ENCODE measurements at places on chromosomes 16 and 17.

DNA sequence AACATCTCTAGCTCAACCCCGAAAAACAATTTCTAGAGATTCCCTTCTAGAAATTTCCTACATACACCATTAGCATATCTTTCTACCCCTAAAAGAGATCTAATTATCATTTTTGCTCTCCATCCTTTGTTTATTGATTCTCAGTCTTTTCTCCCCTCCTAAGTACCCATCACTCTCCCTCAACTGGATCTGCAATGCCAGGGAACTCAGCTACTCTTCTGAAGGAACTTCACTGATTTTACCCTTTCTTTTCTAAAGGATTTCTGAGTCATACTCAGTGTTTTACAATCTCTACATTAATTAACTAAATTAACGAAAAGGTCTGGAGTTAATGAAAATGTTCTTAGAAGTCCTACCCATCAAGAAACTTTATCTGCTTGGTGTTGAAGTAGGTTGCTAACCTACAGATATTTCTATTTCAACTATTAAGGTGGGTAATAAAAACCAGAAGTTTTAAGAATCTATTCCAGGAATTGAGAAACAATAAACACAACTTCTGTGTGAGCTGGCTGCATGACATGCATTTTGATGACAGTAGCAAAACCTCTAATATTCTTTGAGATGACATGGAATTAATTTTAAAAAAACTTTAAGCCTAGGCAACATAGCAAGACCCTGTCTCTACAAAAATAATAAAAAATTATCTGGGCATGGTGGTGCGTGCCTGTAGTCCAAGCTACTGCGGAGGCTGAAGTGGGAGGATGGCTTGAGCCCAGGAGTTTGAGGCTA is 13.6 kb downstream of the CREBBP start:
- no peak for DNase-seq

DNA sequence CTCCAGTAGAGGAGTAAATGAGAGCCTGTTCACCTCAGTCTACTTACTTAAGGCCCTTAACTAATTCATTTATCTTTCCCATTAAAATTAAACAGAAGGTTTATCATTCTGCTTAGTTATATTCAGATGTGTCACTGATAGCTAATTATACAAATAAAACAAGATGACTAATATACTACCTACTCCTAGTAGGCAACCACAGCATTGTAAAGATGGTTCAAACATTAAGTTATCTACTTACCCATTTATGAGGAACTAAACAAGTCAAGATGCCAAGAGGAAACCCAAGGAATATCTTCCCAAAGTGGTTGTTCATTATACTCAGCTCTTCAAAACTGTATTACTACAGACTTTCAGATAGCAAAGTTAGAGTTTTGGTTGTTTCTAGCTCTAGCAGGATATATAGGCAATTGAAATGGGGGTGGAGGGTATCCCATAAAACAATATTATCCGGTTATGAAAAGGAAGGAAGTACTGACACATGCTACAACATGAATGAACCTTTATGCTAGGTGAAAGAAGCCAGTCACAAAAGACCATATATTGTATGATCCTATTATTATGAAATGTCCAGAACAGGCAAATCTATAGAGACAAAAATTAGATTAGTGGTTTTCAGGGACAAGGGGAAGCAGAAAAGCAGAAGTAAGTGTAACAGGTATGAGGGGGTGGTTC is 56.5 kb downstream of the SPAG9 start:
- no peak for DNase-seq

- no peak for DNase-seq
These were observed 2.4 kb downstream of the CRLF3 start for GRCh38 chr17:30821871-30822723.

- DNase-seq = no peak
These were observed 193.9 kb downstream of the ZNF18 start for GRCh38 chr17:11803231-11803969.

- no peak for DNase-seq
These were observed 32.0 kb downstream of the LYRM9 start for GRCh38 chr17:27860971-27861664.

DNA sequence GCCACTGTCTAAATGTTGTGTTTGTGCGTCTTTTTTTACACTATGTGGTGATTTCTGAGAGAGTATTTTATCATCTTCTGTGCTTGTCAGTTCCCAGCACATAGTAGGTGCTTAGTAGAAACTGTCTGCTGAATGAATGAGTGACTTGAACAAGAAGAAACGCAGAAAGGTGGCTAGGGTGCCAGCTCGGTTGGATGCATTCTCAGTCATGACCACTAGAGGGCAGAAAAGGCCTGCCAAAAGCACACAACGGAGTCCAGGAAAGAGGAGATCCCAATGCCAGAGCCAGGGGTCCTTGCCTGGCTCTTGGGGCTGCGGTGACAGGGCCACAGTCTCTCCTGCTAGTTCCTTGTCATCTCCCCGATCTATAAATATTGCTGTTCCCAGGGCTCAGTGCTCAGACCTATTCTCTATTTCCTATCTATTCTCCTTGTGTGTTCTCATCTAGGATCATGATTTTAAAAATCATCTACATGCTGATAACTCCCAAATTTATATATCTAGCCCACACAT is 57.3 kb upstream of the CCL1 start:
- DNase-seq = peak; percentile 55

GRCh38 chr16:22232277-22233036 is 26.4 kb downstream of the EEF2K start:
- peak; percentile 57 for DNase-seq

DNA sequence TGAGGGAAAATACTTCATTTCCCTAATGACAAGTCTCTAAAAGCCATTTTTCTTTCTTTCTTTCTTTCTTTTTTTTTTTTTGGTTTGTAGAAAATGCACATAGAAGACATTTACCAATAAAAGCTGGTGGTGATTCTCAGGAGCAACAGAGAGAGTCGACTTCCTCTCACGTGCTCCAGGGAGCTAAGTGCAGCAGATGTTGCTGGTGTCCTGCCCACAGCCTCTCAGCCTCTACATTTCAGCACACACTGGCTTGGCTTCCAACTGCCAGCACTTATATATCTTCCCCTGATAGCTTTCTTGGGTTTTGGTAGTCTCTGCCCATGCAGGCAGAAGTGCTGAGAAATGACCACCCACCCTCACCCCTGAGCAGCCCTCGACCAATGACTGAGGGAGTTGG is 58.4 kb upstream of the MARCHF10 start:
- DNase-seq = no peak

DNA sequence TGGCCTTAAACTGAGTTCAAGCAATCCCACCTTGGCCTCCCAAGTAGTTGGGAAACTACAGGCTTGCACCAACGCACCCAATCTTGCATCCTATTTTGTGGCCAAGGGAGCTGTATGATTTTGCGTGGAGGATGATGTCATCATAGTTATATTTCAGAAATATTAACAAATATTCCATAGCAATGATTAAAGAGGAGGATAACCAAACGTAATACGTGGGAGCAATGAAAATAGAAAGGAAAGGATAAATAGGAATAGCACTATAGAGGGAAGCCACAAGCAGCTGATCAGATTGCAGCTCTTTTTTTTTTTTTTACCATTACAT is 2.2 kb upstream of the YWHAE start:
- no peak for DNase-seq

DNA sequence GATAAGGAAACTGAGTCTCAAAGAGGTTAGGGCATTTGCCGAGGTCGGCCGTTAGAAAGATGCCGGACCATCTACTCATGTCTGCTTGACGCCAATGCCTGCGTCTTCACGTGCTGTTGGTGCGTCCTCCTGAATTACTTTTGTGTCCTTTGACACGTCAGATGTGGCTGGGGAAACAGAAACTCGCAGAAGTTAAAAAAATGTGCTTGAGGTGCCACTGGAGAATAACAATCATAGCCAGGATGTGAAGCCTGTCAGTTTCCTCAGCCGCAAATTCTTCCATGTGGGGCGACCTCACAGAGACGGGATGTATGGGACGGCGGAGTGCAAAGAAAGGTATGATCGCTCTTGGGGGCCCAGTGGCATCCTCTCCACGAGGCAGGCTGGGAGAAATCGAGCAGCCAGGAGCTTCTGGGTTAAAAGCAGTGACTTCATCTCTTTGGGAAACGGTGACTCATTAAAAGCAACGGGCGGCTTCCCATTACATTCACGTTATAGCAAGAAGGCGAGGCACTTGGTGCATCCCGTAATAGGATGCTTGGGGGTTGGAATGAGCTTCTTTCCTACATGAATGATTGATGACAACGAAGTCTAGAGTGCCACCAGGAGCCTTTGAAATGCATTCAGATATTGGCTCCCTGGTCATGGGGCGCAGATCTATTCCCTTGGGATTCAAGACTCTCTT is 67.8 kb downstream of the BMERB1 start:
- peak; percentile 97 for DNase-seq

- no peak for DNase-seq
These were observed 15.3 kb downstream of the CREBBP start for GRCh38 chr16:3865241-3865640.

DNA sequence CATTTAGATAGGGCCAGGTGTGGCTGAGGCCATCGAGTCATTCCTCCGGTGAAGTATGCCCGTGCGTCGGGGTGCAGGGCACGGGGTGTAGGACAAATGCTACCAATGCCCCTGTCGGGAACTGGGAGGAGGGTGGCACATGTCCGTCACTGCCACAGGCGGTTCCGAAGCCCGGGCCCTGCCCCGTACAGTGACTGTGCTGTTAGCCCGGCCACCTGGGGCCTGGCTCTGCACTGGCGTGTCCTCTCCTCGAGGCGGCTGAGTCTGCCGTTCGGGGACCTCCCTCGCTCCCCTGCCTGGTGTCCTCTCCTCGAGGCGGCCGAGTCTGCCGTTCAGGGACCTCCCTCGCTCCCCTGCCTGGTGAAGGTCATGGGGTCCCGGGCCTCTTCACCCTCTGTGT is 7.0 kb upstream of the ZFPM1 start:
- DNase-seq = no peak

DNA sequence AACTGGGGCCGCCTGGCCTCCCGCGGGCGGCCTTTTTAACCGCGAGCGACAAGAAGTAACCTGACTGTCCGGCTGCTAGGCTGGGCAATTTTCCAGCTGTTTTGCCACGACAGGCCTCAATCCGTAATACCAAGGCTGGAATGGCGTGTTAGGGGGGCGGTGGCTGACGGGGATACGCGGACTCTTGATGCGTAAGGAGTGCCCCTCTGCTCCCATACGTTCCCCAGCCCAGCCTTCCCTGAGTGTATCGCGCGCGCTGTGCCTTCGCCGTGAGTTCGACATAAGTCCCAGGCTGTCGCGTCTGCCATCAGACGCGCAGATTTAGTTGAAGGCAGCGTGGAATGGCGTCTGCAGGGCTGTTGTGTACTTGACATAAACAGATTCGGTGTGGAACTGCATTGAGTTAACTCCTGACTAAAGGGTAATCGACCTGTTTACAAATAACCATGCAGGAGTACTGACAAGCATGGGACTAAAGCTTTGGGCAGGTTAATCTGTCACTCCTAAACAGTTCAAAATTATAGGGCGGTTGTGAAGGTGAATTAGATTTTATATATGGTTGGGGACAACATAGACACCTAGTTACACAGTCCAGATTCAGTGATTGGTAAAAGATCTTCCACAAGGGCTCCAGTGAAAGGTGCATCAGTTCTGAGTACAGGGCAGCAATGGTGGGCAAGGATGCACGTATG is 16.6 kb upstream of the ERN1 start:
- peak; percentile 71 for DNase-seq

DNA sequence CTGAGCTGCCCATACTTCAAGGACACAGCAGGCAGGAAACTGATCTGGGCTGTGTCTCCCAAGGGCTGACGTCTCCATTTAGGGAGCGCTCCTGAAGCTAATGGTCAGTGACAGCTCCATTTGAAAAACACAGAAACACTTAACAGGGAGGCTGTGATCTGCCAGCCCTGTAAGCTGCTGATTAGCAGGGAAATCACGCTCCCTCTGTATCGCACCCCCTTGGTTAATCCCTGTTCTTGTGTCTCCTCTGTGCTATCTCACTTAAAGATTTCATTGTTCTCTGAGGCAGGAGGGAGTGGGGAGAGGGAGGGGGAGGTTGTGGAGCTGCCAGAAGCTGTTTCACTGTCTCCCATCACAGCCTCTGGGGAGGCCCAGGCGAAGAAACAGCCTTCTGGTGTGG is 47.4 kb upstream of the CACNG3 start:
- DNase-seq = no peak

DNA sequence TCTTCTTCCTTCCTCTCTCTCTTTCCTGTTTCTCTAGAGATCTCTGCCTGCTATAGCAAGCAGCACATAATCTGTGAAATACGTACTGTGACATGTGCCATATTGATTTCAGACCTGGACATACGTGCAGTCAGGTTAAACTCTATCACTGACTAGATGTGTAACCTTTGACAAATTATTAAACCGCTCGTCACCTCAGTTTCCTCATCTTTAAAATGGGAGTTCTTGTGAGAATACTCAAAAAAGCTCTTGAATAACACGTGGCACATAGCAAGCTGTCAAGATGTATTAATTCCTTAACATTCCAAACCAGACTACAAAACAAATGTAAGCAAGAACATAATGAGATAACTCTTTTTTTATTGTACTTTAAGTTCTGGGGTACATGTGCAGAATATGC is 170.0 kb downstream of the PHKB start:
- no peak for DNase-seq

DNA sequence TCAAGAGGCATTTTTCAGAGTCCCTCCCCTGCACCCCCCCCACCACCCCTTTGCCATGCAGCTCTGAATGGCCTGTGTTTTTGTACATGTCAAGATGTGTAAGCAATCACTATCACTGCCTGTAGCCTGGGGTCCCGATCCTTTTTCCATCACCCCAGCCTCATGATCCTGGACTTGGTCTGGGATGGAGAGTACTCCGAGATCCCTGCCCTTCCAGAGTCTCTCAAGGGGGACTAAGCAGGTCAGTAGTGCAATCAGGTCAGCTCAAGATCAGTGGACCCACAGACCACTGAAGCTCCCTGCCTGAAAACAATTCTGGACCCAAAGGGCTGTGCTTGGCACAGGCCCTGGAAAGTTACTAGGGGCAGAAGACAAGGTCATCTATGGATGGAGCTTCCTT is 7.5 kb upstream of the GJD3 start:
- DNase-seq = no peak

- peak; percentile 70 for DNase-seq
These were observed at the start of gene RUNDC3A for GRCh38 chr17:44308320-44308818. Gene RUNDC3A, plus strand, starts transcription at chr17:44308601. Its CDS starts 232 bp downstream, at chr17:44308833.

DNA sequence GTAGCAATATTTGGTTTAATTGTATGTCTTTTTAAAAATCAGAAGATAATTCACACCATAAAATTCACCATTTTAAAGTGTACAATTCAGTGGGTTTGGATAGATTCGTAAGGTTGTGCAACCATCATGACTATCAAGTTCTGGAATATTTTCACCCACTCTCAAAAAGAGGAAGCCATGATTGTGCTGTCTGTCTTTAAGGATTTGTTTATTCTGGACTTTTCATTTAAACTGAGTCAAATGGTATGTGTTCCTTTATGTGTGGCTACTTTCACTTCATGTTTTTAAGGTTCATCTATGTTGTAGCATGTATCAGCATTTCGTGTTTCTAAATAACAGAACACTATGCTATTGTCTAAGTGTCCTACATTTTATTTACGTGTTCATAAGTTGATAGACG is 68.1 kb upstream of the CPHXL start:
- DNase-seq = no peak
